ENCODE measurements at places on chromosomes 7 and 10. TPM values are rescaled to one million over a fixed set of nuclear protein-coding genes. Genes with fewer than 3 reads are reported as not detected.

DNA sequence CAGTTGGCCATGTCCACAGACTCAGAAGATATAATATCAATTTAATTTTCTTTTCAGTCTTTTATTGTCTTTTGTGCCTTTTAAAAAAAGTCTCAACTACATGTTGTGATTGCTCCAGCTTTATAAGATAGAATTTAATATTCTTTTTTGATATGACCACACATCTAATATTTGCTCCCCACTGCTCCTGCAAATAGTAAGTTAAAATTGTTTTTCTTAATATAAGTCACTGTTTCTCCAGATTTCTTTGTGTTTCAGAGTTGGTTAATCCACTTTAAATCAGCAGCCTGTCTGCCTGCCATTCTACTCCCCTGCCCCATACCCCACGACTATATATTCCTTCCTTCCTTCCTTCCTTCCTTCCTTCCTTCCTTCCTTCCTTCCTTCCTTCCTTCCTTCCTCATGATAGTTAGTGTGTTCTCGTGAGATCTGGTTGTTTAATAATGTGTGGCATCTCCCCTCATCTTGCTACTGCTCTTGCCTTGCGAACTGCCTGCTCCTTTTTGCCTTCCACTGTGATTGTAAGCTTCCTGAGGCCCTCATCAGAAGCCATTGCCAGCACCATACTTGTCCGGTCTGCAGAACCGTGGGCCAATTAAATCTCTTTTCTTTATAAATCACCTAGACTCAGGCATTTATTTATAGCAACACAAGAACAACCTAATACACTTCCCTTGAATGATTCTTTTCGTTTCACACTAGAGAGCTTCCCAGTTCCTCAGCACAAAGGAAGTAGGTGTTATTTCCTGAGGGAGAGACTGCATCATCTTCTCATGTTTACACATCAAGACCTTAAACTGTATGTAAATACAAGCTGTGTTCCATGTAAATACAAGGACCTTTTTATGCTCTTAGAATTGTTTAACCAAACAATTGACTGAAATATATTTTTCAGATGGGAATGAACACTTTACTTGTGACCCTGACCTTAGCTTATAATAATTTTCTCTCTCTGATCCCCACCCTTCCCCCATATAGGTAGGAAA, 24.5 kb downstream of the TAS2R16 start:
- no peak for DNase-seq

DNA sequence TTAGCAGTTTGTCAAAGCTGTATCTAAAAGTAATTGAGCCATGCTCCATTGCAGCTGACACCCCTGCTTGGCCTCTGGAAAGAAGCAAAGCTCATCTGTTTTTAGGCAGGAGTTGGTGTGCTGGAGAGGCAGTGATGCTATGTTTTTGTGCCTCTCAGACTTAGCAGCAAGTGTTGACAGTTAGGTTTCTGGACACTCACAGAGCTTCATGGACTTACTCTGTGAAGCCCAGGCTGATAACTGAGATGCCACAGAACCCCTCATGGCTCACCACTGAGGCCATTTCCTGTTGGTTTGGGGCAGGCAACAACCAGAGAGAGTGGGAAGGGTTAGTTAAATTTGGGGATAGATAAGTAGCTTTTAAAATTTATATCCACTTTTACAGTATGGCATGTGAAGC, 59.8 kb downstream of the BTAF1 start:
- no peak for DNase-seq

GRCh38 chr7:154644366-154644765, 358.6 kb downstream of the PAXIP1 start:
- DNase-seq: no peak

DNA sequence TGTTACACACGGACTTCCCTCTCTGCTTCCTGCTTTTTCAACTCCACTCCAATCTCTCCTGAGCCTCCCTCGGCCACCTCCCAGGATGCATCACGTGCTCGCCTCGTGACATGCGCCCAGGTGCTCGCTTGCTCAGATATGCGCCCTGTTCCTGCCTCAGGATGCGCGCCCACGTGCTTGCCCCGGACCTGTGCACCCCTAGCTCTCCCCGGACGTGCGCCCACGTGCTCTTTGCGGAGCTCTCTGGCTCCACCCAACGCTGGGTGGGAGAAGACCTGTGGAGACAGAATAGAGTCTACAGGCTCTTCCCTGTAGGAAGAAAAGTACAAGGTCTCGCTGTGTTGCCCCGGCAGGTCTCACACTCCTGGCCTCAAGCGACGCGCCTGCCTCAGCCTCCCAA, 23.1 kb downstream of the PARD3 start:
- no peak for DNase-seq

GRCh38 chr10:68165643-68166042, 56.4 kb downstream of the MYPN start:
- no peak for DNase-seq

DNA sequence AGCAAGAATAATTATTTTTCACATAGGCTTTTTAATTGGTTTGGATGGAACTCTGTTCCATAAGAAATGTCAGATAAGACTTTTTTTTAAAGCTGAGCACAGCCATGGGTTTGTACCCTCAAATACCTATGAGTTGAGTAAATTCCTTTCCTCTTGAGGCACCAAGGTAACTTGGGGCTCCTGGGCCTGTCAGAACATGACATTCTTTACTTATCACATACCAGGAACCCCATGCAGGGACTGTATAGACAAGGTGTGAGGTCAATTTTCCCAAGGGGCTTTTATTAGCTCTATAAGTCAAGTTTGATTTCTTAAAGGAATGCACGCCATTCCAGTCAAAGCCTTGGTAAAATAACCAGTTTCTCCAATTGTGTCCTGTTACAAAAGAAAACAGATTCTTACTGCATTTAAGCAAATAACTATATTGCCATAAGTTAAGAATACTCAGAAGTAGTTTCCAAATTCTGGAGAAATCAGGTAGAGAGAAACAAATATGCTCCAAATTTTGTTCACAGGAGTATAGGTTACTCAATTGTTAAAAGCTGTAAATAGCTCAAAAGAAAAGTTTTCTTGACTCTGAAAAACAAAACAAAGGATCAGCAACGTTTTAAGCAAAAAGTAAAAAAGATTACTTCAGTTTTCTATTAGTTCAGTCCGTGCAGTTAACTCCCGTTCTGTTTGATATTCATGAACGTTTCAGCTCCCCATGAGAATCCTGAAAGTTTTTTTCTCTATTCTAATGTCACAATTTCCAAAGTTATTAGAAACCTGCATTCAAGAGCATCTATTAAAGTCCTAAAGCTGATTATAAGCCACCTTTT, 167.5 kb upstream of the NAMPT start:
- DNase-seq: no peak

DNA sequence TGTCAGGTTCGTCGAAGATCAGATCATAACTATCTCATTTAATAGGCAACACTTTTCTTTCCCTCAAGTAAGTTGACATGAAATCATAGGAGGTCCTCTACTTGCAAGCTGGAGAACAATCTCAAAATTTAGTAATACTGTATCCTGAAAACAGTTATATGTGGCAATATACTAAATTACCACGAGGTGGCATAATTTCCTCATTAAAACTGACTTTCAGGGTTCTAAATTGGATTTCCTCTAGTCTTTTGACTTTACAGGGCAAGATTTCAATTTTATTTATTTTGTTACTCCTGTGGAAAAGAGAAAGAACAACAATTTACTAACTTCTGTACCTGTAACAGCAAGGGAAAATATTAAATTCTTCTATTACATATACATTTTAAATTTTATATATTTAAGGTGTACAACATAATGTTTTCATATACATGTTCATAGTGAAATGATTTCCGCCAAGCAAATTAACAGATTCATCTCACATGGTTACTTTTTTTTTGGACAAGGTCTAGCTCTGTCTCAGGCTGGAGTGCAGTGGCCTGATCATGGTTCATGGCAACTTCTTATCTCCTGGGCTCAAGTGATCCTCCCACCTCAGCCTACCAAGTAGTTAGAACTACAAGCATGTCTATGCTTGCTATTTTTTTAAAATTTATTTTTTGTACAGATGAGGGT, 53.4 kb upstream of the CYP2C18 start:
- DNase-seq: no peak

DNA sequence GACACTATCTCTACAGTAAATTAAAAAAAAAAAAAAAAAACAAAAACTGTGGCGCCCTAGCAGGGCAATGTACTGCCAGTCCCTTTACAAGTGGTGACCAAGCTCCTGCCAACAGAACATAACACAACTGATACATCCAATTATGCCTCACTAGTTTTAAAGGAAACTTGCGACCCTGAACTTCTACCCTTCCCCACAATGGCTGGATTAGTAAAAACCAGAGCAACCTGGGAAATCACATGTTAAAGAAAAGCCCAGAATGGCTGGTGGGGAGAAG, 16.5 kb downstream of the ATE1 start:
- no peak for DNase-seq

DNA sequence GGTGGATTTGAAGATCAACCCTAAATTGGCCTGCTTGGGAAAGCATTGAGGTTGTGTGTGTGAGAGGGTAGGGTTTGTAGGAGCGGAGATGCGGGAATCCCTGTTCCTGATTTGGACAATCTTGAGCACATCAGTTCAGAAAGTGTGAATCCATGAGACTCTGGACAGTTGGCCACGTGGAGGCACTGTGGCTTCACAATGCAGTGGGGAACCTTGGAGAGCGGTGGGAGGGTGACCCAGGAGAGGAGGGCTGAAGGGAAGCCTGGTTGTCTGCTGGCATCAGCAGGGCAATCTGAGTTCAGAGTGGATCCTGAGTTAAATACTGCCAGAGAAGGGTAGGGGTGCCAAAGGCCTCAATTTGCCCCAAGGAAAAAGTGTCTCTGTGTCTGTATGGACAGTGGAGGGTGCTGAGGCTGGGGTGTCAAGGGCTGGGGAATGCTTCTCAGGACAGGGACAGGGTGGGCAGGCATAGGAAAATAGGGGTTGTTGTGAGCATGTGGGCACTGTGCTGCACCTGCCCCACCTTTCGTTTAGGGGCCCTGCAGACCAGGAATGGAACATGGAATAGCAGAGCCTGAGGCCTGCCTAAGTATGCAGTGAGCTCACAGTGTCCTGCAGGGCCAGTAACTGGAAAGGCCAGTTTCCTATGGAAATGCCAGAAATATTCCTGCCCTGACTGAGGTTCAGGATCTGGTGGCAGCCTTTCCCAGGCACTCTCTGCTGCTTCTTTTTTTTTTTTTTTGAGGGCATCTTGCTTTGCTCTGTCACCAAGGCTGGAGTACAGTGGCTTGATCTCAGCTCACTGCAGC, 162.9 kb upstream of the PRSS58 start:
- no peak for DNase-seq

GRCh38 chr10:100733329-100733728, 12.1 kb upstream of the PAX2 start:
- no peak for DNase-seq

DNA sequence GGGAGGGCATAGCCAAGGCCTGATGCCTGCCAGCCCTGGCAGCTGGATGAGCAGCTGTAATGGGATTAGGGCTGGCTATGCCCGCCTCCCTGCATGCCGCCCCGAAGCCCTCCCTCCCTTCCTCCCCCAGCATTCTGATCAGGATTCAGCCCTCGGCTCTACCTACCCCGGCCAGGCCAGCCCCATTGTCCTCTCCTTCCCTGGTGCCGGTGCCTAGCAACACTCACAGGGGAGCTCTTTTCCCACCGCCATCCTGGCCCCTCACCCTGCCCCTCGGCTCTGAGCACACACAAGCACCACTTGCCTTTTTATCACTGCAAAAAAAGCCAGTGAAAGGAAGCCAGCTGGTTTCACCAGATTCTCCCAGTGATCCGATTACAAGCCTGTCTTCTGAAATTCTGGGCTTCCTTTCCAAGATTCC, 9.0 kb upstream of the ADCYAP1R1 start:
- DNase-seq: no peak

GRCh38 chr7:86937363-86937878, 122.0 kb downstream of the ELAPOR2 start:
- no peak for DNase-seq

FAM25G gene
- total RNA-seq: not detected

MYL10 gene
- not detected for total RNA-seq

ANKRD16 gene
- 3.9 TPM for total RNA-seq

ZNF716 gene
- not detected for total RNA-seq

CHRM2 gene
- total RNA-seq: 105 TPM

ZNF425 gene
- total RNA-seq: 0.82 TPM
